ENCODE measurements at places on chromosomes 12 and 14.

DNA sequence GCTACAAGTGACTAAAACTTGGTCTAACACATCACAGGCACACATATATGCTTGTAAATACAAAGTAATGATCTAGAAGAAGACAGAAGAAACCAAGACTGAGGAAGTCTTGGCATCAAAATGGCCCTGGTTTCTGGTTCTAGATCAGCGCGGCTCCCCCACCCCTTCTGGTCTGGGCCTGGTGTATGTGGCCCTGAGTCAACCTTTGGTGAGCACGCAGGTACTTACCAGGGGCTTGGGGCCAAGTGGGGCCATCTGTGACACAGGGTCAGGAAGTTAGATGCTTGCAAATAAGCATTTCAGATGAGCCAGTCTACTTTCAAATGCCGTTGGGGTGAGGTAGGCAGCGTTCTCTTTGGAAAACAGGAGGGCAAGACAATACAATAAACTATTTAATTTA lies 13.2 kb upstream of the HVCN1 start:
- H3K27ac ChIP-seq = no peak overlapping the region
- no peak overlapping the region for H3K4me3 ChIP-seq
- no peaks in the 10 kb centered on the region for H3K36me3 ChIP-seq
- no peaks in the 10 kb centered on the region for H3K27me3 ChIP-seq

DNA sequence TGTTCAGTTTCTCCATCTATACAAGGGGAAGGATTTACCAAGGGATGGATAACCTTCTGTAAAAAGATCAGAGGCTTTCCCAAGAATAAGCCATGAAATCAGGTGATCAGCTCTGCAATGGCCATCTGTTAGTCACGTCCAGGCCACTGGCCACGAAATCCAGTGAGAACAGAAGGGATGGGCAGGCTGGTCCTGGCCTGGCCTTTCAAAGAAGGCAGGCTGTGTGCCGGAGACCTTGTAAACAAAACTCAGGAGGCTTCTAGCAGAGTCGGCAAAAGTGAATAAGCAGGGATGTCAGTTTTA lies 68.5 kb downstream of the RNF34 start:
- no peaks in the 10 kb centered on the region for H3K36me3 ChIP-seq
- no peak for DNase-seq

DNA sequence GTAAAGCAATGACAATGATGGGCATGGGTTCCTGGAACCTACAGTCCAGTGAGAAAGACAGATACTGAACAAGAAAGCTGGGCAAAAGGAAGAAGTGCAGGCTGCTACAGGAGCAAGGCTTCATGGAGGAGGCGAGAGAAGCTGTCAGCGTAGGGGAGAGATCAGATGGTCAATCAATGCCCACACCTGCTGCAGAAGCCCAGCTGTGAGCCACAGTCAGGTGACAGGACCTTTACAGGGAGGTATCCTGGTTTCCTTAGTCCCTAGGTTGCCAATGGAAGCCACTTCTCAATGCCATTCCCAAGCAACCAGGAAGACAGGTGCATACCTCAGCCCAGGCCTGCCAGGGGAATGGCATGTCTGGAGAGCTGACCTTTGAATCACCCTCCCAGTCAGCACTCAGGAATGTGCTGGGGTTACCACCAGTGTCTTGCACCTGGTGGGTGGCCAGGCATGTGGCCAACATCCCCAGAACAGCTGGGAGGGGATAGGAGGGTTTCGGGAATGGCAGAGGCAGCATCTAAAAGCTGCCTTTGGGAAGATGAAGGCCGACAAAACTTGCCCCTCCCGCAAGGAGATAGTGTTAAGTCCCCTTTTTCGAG lies 170.3 kb downstream of the TTC7B start:
- no peaks in the 10 kb centered on the region for H3K36me3 ChIP-seq
- H3K27me3 ChIP-seq = no peaks in the 10 kb centered on the region
- no peak overlapping the region for H3K4me3 ChIP-seq

DNA sequence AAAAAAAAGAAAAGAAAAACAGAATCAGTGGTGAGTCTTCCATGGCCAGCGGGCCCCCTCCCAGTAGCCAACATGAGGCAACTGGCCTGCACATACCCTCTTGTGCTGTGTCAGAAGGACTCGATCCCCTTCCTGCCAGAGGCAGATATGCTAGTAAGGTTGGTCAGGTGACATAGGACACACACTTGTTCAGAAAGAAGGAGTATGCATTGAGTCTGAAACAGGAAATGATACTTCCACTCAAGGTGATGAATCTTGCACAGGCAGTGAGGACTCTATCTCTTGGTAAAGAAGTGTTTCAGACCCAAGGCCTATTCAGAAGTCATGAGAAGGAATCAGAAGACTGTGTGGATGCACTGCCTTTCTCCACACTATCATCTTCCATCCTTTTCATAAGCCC lies 269.7 kb upstream of the FAR2 start:
- no peak overlapping the region for H3K4me3 ChIP-seq
- H3K27ac ChIP-seq = no peak overlapping the region
- no peak for DNase-seq
- no peaks in the 10 kb centered on the region for H3K4me1 ChIP-seq
- H3K36me3 ChIP-seq = no peaks in the 10 kb centered on the region

DNA sequence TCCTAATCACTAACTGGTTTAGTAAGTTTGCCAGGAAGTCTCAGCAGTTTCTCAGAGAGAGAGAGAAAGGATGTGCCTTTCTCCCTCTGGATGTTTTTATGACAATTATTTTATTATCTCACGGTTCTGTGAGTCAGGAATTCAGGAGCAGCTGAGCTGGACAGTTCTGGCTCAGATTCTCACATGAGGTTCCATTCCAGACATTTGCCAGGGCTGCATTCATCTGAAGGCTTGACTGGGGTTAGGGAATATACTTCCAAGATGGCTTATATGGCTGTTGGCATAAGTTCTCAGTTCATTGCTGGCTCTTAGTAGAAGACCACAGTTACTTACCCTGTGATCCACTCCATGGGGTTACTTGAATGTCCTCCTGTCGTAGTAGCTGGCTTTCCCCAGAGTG lies 101.2 kb upstream of the ATF7IP start:
- no peak overlapping the region for H3K27ac ChIP-seq
- H3K27me3 ChIP-seq = no peaks in the 10 kb centered on the region
- no peak for DNase-seq

DNA sequence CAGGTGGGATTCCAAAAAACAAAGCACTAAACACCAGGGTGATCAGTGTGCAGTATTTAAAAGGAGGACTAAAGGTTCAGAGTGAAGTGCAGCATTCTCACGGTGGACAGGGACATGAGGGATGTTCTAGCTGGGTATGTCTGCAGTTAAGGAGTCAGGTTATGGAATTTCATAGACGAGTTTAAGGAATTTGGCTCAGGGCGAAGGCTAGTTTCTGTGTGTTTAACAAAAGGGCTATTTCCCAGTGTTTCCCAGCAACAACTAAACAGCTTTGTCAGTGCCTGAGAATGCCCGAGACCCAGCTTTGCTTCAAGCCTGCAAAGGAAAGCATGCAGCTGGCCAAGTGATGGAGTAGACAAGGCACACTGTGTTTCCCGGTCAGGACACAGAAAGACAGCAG lies 7.0 kb downstream of the KRT1 start:
- H3K36me3 ChIP-seq = no peaks in the 10 kb centered on the region
- H3K27ac ChIP-seq = no peak overlapping the region
- DNase-seq = no peak
- peaks cover 18% of the 10 kb centered on the region for H3K27me3 ChIP-seq
- no peaks in the 10 kb centered on the region for H3K4me1 ChIP-seq
- no peak overlapping the region for H3K4me3 ChIP-seq

GRCh38 chr12:47855502-47855901 lies 35.8 kb upstream of the HDAC7 start:
- no peak for DNase-seq
- H3K27me3 ChIP-seq = no peaks in the 10 kb centered on the region
- H3K4me3 ChIP-seq = no peak overlapping the region
- peaks cover 9% of the 10 kb centered on the region for H3K4me1 ChIP-seq

DNA sequence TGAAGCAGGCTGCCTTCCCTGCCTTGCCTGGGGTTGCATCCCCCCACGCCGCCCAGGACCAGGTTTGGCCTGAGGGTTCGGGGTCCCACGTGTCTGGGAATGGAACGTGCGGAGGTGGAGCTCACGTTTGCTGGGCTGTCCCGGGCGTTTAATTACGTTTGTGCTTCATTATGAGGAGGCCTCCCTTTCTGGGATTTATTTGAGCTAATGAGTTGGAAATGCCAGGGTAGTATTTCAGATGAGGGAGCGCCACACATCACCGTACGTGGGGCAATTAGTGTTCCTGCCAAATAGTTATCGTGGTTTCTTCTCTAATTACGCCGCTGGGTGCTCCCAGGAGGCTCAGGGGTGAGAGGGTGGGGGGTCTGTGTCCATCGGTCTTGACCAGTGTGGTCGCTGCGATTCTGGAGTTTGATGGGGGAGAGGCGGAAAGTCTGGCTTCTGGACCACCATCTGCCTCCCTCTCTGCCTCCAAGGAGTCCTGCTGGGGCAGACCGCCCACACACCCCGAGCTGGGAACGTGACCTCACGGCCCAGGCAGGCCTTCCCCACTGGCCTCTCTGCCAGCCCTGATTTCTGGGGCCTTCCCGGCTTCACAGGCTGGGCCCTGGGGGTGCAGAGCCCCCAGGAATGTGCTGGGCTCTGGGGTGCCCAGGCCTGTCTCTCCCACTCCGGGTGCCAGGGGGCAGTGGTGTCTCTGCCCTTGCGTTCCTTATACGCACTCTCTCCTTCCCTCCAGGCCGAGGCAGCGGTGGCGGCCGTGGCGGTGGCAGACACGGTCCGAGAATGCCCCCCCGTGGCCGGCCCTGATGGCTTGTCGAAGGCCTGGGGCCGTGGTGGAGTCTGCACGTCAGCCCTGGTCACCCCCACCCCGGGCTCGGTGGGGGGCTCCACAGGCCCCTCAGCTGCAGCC lies 18.9 kb downstream of the KIF26A start:
- no peaks in the 10 kb centered on the region for H3K4me1 ChIP-seq
- H3K4me3 ChIP-seq = no peak overlapping the region
- H3K36me3 ChIP-seq = no peaks in the 10 kb centered on the region
- no peak for DNase-seq
- H3K27ac ChIP-seq = no peak overlapping the region
- H3K27me3 ChIP-seq = no peaks in the 10 kb centered on the region

DNA sequence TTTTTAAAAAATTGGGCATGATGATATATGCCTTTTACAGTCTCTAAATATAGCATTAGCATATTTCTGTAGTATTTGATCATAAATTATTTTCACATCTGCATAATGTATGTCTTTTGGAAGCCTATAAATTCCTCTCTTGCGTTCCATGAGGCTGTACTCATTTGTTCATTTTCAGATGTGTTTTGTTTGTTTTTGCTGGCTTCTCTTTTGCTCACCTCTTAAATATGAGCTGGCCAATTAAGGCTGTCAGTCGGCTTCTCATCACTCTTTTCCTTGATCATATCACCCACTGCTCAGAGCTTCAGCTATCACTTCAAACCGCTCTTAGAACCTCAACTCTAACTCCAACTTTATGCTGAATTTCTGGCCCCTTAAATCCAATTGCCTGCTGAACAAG lies 6.6 kb downstream of the TMEM263 start:
- no peaks in the 10 kb centered on the region for H3K27me3 ChIP-seq
- DNase-seq = no peak
- H3K4me1 ChIP-seq = peaks cover 30% of the 10 kb centered on the region
- H3K27ac ChIP-seq = no peak overlapping the region
- H3K36me3 ChIP-seq = peaks cover 5% of the 10 kb centered on the region

DNA sequence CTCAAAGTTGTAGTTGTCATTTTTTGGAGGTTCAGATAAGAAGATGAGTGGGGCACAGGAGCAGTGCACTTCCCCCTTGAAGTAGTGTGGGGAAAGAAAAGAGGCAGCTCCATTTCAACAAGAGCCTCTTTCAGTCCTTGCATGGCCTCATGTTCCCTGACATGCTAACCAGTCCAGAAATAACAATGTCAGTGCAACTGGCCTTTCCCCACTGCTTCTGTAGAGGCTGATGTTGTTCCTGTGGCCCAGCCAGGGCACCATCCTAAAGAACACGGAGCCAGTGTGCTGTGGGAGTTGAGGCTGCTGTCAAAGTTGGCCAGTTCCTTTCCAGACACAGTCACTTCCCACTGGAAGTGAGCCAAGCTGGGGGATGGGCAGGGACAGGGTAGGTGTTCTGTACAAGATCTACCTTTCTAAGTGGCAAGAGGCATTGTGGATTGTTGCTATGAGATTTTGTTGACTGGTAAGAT lies 77.7 kb upstream of the SLC38A2 start:
- H3K27me3 ChIP-seq = no peaks in the 10 kb centered on the region
- DNase-seq = peak; percentile 41
- H3K36me3 ChIP-seq = no peaks in the 10 kb centered on the region
- H3K4me1 ChIP-seq = peaks cover 42% of the 10 kb centered on the region
- H3K27ac ChIP-seq = peak overlapping the region; percentile 37

- H3K27ac ChIP-seq = no peak overlapping the region
- H3K27me3 ChIP-seq = no peaks in the 10 kb centered on the region
- no peaks in the 10 kb centered on the region for H3K4me1 ChIP-seq
- DNase-seq = no peak
- no peaks in the 10 kb centered on the region for H3K36me3 ChIP-seq
- no peak overlapping the region for H3K4me3 ChIP-seq
Observed at GRCh38 chr12:76537923-76538322, 21.6 kb downstream of the OSBPL8 start.

DNA sequence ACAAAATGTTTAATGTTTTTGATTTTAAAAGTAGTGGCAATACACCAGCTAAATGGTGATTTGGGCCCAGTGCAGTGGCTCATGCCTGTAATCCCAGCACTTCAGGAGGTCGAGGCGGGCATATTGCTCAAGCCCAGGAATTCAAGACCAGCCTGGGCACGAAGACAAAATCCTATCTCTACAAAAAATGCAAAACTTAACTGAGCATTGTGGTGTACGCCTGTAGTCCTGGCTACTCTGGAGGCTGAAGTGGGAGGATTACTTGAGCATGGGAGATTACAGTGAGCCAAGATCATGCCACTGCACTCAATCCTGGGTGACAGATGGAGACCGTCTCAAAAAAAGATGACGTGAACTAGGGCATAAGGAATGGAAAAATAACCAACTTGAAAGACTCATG lies 4.7 kb downstream of the RPL36AL start:
- H3K36me3 ChIP-seq = peaks cover 15% of the 10 kb centered on the region
- DNase-seq = no peak
- H3K27me3 ChIP-seq = no peaks in the 10 kb centered on the region
- no peak overlapping the region for H3K27ac ChIP-seq

DNA sequence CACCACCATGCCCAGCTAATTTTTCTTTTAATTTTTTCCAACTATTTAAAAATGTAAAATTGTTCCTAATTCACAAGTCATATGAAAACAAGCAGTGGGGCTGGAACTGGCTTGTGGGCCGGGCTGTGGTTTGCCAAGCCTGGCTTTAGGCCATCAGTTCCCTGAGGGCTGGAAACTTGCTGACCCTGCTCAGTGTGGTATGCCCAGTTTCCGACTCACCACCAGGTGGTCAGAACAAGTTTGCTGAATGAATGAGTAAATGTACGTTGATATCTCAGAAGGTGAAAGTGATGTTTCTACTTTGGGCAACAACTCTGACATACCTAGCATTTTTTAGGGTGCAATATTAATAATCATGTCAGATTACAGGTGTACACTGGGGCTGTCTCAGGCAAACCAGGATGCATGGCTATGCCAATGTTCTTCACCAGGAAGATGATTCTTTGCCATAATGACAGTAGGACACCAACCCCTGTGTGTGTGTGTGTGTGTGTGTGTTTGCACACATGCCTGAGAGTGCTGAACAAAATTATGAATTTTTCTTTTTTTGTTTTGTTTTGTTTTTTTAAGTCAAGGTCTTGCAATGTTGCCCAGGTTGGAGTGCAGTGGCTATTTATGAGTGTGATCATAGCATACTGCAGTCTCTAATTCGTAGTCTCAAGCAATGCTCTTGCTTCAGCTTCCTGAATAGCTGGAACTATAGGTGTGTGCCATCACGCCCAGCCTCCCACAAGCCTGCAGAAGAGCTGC lies 106.1 kb downstream of the PTPN11 start:
- H3K27me3 ChIP-seq = no peaks in the 10 kb centered on the region
- H3K4me1 ChIP-seq = no peaks in the 10 kb centered on the region
- H3K36me3 ChIP-seq = no peaks in the 10 kb centered on the region
- no peak overlapping the region for H3K4me3 ChIP-seq
- DNase-seq = no peak
- no peak overlapping the region for H3K27ac ChIP-seq
